Stimulated activated CD8-positive, alpha-beta memory T cell treated with anti-CD3 and anti-CD28 coated beads, Interleukin-7, amount 100 ng/mL, for 1 hour (primary cell): ENCODE measurements at places on chromosomes 7 and 10.

- DNase-seq = no peak
Observed at GRCh38 chr7:76069238-76069638, 21.3 kb downstream of the MDH2 start.

- no peak for DNase-seq
Observed at GRCh38 chr7:116327752-116328151, 117.4 kb downstream of the TES start.

DNA sequence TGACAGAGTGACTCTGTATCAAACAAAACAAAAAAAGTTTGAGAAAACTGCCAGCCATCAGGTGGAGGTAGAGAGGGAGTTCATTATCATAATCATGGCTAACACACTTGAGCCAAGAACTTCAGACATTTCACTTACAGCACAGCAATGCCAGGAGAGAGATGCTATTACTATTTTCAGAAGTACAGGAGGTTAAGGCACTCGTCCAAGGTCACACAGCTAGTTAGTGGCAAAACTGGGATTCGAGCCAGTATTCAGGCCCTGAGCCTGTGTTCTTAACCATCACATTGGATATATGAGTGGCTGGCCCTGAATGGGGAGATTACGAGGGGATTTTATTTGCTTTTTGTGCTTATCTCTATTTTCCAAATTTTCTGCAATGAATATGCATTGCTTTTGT lies 24.8 kb upstream of the UNC5B start:
- no peak for DNase-seq

DNA sequence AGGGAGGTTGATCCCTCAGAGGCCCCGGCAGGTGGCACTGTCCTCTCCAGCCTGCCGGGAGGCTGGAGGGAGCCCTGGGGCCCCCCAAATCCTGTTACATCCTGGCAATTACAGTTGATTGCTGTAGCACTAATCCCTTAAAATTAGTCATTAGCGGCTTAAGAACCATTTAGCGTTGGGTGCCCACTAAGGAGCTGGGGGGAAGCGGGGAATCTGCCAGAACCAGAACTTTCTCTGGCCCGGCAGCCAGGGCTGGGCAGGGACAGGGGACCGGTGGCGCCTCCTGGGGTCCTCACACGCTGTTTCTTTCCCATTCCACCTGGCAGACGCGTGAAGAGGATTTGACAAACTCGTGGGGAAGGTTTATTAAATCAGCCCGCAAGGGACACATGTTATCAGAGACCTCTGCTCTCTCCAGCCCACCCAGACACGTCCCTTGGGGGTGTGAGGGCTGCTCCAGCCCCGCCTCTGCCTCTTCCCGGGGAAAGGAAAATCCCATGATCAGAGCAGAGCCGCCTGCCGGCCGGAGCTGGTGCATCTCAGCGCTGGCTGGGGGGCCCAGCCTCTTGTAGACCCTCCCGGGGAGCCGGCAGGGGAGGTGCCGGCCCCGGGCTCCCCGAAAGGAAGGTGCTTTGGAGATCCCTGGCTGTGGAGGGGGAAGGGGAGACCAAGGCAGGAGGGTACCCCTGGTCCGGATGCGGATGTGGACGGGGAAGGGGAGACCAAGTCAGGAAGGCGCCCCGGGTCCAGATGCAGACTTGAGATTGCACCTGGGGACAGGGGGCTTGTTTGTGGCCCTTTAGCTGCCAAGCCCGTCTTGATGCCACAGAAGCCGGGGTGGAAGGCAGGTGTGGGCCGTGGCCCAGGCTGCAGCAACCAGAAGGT lies 142.7 kb downstream of the ELFN1 start:
- DNase-seq = no peak

DNA sequence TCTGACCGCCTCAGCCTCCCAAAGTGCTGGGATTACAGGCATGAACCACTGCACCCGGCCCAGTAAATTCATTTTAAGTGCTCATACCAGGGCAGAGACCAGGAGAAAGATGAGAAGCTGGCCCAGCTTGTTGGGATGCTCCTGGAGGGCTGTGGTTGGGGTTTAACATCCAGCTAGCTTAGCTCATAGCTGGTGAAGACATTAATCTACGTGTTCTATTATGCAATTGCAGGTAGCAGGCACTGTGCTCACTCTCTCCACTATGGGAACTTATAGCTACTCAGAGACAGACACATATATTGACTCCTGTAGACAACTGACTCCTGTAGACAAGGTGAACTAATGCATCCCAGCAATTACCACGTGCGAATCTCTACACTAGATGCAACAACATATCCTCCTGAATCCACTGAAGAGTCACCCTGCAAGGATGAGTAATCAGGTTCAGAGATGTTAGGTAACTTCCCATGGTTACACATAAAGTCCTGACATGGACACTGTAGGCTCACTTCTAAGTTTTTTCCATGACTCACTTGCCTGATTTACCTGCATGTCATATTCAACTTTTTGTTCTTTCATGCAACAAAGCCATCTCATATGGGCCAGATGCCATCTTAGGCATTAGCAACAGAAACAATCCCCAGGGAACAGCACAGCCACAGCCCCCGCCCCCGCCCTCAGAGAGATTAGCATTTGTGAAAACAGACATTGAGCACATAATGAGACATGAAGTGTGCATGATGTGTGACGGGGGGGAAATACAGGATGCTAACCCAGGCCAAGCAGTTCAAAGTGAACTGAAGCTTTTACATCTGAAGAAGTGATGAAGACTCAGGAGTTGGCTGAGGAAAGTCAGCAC lies 37.2 kb downstream of the ERLIN1 start:
- DNase-seq = no peak

GRCh38 chr10:88865281-88865876 lies 13.7 kb upstream of the ANKRD22 start:
- no peak for DNase-seq

GRCh38 chr10:111161109-111161874 lies 84.5 kb downstream of the ADRA2A start:
- DNase-seq = no peak

DNA sequence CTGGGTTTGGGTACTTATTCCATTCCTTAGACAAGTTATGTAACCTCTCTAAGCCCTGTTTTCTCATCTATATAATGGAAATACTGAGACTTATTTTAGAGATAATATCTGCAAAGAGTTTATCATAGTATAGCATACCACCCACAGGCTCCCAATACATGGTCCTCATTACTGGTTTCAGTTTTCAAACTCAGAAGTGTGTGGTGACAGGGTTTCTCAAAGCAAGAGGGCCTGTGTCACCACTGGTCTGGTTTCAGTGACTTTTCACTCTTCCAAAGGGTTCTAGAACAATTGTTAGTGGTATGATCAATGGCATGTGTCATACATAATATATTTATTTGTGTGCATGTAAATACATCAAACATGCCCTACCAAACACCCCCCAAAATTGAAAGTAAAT lies 89.2 kb upstream of the BMPER start:
- DNase-seq = no peak

GRCh38 chr10:46293832-46294640 lies 7.2 kb downstream of the ANTXRL start:
- DNase-seq = no peak

- DNase-seq = no peak
Observed at GRCh38 chr7:140005341-140005740, 57.4 kb downstream of the PARP12 start.

- no peak for DNase-seq
Observed at GRCh38 chr10:132193907-132194552, 7.3 kb downstream of the DPYSL4 start.

- DNase-seq = no peak
Observed at GRCh38 chr10:110765513-110766319, 106.0 kb upstream of the PDCD4 start.

DNA sequence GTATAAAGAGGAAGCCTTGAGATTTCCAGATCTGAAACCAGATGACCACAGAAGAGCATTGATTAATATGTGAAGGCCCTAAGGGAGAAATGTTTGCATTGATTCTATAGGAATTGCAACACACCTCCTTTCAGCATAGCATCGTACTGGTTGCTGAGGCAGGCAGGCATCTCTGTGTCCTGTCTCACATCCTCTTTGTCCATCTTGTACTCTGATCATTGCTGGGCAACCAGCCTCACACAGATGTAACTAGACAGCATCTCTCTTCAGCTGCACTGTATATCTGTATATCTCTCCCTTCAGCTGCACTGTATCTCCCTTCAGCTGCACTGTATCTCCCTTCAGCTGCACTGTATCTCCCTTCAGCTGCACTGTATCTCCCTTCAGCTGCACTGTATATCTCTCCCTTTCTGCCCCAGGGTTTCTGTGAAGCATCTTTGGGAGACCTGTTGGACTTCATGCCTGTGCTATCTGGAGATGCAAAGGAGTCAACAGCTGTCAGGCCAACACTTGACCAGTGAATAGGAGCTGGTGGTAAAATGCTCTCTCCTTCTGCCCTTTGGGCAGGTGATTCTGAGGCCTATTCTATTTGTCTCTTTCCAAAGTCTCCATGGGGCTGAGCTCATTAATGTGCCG lies 40.3 kb downstream of the TMEM178B start:
- no peak for DNase-seq

GRCh38 chr7:20330239-20330927 lies at the start of gene ITGB8:
Gene ITGB8 (plus strand): TSS chr7:20330900. CDS start chr7:20331807, 907 bp downstream.
- no peak for DNase-seq

DNA sequence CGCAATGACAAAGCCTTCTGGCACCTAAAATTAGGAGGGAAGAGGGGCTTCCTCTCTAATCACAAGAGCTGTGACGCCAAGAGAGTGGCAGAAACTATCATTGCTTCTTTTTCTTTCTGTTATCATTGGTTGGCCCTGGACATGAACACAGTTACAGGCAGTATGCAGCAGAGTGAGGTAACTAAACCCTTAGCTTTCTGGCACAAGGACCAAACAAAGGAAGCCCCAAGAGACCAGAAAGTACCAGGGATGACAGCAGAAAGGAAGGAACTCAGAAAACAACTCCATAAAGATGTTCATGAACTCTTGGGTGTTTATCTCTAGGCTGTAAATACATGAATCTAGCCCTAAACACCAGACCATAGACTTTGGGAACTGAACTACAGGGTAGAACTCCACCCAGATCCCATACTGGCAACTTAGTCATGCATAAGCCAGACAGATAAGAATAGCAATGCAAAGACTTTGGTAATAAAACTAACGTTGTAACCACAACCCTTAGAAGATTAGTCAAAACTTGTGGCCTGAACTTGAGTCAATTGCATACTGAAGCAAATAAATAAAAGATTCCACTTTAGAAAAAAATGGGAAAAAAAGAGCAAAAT lies 195.7 kb upstream of the PTN start:
- DNase-seq = no peak

GRCh38 chr10:118764195-118764594 lies 9.4 kb upstream of the CACUL1 start:
- DNase-seq = no peak

- no peak for DNase-seq
Observed at GRCh38 chr7:150665896-150666295, 19.6 kb upstream of the GIMAP2 start.

DNA sequence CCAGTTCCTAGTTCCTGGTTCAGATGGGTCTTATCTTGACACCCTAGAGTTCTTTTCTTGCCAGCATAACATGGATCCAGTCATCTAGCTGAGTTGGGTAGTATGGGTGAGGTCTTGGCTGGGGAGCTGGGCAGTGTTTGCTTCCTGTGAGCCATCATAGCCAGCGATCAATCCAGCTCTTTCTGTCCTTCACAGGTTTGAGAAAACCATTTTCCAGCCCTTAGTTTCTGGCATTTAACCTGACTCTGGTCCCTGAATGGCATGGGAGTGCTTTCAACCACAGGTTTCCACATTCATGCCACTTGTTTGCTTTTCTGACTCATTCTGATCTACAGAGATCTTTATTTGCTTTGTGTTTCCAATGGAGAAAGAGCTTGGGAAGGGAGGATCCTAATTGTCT lies 8.6 kb downstream of the SLC13A1 start:
- DNase-seq = no peak

DNA sequence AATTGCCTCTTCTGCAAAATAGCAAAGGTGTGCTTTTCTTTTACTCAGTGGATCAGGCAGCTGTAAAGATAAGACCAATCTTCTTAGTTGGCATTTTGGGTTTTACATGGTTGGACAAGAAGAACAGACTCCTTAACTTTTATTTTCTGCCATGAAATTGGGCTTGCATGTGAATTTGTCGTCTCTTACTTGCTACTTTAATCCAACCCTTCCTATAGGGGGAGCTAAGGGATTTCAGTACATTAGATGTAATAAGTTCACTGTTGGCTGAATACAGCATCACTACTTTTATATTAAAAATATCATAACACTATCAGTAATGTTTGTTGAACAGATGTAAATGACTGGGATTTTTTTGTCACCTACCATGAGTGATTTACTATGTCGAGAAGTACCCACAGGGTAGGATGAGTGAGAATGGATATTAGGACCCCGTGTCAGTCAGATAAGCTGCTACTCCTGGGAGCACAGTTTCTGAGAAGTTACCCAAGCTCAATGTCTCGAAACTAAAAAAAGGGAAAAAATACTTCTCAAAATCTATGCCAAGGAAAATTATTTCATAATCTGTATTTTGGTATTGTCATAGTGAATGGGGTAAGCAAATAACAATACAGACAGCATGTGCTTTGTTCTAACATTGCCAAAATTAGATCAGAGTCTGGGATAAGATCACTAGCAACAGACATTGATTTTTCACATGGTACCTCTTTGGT lies 127.4 kb upstream of the AGR3 start:
- no peak for DNase-seq

DNA sequence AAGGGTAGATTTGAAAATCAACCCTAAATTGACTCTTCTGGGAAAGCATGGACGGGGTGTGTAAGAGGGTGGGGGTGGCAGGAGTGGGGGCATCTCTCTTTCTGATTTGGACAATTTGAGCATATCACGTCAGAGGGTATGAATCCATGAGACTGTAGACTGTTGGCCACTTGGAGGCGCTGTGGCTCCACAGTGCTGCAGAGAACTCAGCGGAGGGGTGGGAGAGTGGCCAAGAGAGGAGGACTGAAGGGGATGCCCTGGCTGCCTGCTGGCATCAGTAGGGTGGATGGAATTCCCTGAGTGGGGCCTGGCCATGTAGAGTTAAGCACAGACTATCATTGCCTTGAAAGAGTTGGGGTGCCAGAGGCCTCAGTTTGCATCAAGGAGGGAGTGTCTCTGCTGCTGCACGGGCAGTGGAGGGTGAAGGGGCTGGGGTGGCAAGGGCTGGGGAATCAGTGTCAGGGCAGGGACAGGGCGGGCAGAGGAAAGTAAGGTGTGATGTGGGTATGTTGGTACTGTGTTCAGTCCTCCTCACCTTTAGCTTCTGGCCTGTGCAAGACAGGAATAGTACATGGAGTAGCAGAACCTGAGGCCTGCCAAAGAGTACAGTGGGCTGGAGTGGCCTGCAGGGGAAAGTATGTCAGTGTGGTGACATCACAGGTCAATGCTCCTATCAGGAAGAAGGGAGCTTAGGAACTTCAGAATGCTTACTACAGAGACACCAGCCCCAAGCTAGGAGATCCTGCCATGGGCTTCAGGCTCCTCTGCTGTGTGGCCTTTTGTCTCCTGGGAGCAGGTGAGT lies 133.5 kb upstream of the PRSS58 start:
- DNase-seq = no peak

- DNase-seq = no peak
Observed at GRCh38 chr10:86569335-86569734, 47.7 kb upstream of the WAPL start.
